Fibroblast of skin of right biceps (primary cell): ENCODE measurements at places on chromosomes 5 and 9.

GRCh38 chr9:121682201-121682600 lies 30.8 kb downstream of the DAB2IP start:
- DNase-seq = no peak

DNA sequence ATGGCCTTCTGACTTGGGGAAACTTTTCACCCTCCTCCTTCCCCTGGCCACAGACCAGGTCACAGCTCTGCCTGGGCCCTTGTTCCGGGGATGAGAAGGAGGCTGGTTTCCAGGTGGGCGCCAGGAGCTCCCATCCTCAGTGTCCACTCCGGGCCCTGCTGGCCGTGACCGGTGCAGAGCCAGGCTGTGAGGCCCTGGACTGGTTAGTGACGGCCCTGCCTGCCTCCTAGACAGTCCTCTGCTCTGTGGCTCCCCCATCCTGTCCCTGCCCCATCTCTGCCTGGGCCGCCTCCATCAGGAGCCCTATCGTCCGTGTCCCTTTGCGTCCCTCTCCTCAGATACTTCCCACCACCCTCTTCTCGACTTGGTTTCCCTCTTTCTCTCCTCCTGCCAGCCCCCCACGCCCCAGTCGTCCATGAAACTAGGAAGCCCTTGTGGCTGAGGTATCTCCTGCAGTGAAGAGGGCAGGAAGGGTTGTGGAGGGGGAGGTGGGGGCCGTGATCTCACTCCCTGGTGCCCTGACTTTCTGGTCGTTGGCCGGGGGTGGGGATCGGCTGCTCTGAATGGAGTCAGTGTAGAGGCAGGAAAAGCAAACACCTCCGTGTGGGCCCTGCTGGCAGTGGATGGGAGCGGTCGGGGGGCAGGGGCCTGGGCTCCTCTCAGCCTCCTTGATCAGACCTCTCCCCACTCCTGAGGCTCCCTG lies 15.4 kb upstream of the CERCAM start:
- no peak for DNase-seq

DNA sequence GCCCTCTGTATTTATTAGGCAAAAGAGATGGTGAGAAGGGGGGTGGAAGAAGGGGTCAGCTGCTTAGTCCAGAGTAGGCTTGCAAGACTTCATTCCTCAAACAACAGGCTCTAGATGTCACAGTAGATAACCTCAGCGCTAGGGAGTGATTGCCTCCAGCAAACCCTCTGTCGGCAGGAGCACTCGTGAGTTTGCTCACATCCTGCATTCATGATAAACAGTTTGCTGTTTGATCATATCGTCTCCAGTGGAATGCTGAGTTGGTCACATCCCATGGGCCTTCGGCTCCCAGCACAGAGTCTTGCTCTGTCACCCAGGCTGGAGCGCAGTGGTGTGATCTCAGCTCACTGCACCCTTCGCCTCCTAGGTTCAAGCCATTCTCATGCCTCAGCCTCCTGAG lies 3.6 kb downstream of the TTC23L start:
- DNase-seq = no peak

DNA sequence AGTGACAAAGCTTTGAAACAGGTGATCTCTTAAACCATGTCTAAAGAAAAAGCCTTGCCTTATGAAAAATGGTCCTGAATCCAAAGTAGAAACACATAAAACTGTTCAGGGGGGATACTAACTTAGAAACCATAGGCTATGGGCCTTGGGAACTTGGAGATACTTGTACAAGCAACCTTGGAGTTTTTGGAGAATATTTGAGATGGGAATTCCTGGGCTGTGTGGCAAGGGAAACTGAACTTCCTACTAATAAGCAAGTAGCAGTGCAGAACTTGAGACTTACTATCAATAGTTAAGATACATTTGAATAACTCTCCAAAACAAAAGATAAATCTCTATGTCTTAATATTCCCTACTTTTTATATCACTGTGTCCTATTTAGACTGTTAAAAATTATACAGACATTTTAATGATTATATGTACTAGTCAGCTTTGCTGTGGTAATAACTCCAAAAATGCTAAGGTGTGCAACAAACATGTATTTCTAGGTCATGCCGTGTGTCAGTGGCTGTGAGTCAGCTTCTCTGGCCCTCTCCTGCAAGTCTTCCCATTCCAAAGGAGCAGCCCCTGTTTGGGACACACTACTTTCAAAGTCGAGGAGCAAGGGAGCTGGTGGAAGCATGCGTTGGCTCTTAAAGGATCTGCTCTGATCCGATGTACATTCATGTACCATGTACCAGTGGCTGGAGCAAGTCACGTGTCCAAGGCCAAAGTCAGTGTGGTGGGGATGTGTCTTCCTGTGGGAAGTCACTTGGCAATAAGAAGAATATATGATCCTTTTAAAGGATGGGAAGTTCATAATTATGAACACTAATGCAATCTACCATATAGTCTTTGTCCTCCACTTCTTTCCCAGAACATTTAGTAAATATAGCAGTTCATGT lies 39.6 kb downstream of the SNX30 start:
- DNase-seq = peak; percentile 35

GRCh38 chr5:124706051-124706450 lies 40.4 kb downstream of the ZNF608 start:
- DNase-seq = no peak
